ENCODE measurements at places on chromosomes 12 and 14. TPM values are rescaled to one million over a fixed set of nuclear protein-coding genes. Genes with fewer than 3 reads are reported as not detected.

TCL1B gene
- not detected for total RNA-seq

LUM gene
- not detected for total RNA-seq

MSRB3 gene
- total RNA-seq: not detected

TMTC1 gene
- not detected for total RNA-seq

PPFIA2 gene
- total RNA-seq: not detected

FBRSL1 gene
- 48.1 TPM for total RNA-seq

FAM90A1 gene
- total RNA-seq: 0.13 TPM

MDGA2 gene
- total RNA-seq: not detected

GLIPR1L1 gene
- not detected for total RNA-seq

GDF3 gene
- not detected for total RNA-seq

KCNC2 gene
- not detected for total RNA-seq

RPGRIP1 gene
- not detected for total RNA-seq

TSPAN8 gene
- total RNA-seq: not detected

FAM177A1 gene
- 35.8 TPM for total RNA-seq

SLCO1B1 gene
- not detected for total RNA-seq

ACSS3 gene
- not detected for total RNA-seq

MGAT4C gene
- not detected for total RNA-seq

HOTAIR gene
- not detected for total RNA-seq

BCL2L14 gene
- total RNA-seq: 5.1 TPM

DBX2 gene
- not detected for total RNA-seq

DAO gene
- total RNA-seq: not detected

ZNF385A gene
- total RNA-seq: 2.5 TPM

PRB3 gene
- not detected for total RNA-seq

IAPP gene
- not detected for total RNA-seq

LRRIQ1 gene
- not detected for total RNA-seq

BEGAIN gene
- total RNA-seq: 5.5 TPM

ITGA5 gene
- 35.2 TPM for total RNA-seq

TPH2 gene
- not detected for total RNA-seq

EML1 gene
- 0.70 TPM for total RNA-seq

GSG1 gene
- total RNA-seq: not detected

CYP46A1 gene
- 0.16 TPM for total RNA-seq

ARG2 gene
- 9.9 TPM for total RNA-seq

PRICKLE1 gene
- not detected for total RNA-seq

CMA1 gene
- not detected for total RNA-seq

LRRC10 gene
- total RNA-seq: not detected
